Naive B cell (primary cell): ENCODE measurements at places on chromosomes 2 and 18.

GRCh38 chr18:23857164-23857552 lies 157.4 kb upstream of the TTC39C start:
- no peak for DNase-seq

GRCh38 chr18:35368595-35368994 lies 8.5 kb downstream of the ZNF396 start:
- no peak for DNase-seq

DNA sequence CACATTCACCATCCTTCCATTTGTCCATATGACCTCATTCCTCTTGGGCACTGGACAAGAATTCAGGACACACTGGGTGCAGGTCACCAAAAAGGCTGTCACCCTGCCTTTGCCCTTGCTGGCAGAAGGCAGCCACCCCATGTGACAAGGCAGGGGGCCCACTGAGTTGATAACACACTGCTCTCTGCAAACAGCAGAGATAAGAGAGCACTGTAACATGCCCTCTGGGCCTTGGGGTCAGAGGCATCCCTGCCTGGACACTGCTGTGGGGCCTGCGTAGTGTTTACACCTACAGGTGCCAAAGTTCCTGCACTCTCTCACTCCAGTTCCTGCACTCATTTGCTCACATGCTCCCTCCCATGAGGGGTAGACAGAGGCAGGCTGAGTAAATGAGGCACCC lies 344.7 kb upstream of the TCF4 start:
- no peak for DNase-seq

GRCh38 chr2:108189316-108189715 lies 50.5 kb upstream of the SULT1C3 start:
- no peak for DNase-seq

- DNase-seq = no peak
Observed at GRCh38 chr2:134098321-134098720, 155.6 kb upstream of the MGAT5 start.

- no peak for DNase-seq
Observed at GRCh38 chr2:15570104-15570503, 9.0 kb upstream of the NBAS start.

DNA sequence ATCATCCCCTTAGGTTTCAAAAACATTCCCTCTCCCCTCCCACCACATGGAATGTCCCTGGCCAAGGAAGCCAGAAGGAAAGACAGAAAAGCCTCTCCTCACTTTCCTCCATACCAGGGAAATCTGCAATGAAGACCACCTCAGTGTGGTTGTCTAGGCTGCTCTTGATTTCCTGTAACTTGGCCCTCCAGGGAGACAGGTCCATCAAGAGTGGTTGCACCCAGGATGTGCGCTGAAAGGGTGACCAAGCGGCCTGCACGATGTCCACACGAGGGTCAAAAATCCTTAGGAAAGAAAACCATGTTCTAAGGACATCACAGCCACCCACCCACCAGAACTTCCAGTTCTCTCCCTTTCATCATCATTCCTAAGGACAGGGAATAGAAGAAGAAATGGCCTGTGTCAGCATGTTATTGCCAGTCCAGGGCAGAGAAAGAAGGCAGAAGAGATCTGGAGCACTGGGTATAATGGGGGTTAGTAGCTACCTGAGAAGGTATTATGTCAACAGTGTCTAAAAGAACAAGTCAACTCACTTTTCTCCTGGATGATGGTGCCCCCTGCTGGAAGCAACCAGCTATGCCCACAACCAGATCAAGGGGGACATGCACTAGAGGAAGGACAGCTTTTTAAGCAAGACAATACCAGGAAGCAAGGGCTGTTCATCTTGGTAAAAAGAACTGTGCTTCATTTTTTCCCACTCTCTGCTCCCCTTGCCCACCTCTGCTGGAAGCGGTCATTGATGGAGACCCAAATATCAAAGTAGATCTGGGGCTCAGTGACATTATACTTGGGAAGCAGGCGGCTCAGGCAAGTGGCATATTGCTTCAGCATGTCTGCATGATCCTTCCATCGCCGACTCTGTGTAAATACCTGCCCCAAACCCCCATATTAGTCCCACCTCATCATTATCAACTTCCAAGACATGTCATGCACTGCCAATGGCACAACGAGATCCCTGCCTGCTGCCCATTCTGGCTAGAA lies 9.3 kb downstream of the GGCX start:
- peak; percentile 86 for DNase-seq
